ENCODE measurements at places on chromosomes 4 and X.

- DNase-seq: peak; percentile 95
Observed at GRCh38 chr4:7649741-7650531, 215.2 kb upstream of the PSAPL1 start.

DNA sequence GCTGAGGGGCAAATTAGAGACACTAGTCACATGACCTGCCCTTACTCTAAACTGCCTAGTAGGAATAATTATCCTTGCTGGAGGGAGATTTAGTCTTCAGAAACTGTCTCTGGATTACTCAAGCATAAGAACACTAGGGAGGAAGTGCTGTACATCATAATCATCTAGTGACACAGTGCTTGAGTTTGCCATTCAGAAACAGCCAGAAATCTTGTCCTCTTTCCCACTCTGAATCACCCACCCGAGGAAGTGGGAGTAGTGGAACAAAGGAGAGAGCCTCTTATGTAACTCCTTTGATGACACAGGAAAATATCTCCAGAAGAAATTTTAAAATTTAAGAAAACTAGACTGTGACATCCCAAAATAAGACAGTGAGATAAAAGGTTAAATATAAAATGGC is 69.3 kb upstream of the PCDH19 start:
- no peak for DNase-seq

- DNase-seq: peak; percentile 28
Observed at GRCh38 chrX:39850630-39851152, 247.1 kb downstream of the BCOR start.

DNA sequence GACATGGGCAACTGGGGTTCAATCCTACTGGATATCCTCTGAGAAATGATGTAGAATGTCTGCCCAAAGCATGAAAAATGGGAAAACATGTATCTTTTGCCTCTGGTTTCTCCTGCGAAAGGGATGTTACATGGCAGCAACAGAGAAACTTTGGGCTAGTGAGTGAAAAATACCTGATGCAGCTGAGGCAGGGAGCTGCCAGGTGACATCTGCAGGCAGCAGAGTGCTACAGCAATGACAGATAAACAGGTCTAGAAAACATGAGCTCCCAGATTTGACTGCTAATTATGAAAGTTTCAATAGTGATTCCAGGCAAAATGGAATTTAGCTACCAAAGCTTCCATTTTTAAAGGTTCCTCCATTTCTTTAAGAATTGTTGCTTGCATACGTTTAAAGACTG is 4.8 kb upstream of the CXCL1 start:
- DNase-seq: no peak

GRCh38 chrX:56284269-56284668 is 52.1 kb downstream of the KLF8 start:
- DNase-seq: no peak

GRCh38 chrX:20965270-20966044 is 408.8 kb upstream of the CNKSR2 start:
- DNase-seq: no peak

DNA sequence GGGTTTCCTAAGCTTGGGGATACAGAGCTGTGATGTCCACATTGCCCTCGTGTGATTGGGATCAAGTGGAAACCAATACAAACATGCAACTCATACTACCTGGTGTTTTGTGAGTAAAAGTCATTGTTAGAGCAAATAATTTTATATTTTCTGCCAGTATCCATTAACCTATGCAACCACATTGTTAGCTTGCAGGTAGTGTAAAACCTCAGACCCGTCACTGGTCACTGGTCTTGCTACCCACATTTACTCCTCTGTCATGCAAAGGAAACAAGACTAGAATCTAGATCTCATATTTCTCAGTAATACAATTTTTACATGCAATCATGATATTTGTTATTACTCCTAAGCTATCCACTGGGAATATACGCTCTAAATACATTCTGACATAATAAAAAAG is 324.3 kb upstream of the NDST4 start:
- DNase-seq: no peak

DNA sequence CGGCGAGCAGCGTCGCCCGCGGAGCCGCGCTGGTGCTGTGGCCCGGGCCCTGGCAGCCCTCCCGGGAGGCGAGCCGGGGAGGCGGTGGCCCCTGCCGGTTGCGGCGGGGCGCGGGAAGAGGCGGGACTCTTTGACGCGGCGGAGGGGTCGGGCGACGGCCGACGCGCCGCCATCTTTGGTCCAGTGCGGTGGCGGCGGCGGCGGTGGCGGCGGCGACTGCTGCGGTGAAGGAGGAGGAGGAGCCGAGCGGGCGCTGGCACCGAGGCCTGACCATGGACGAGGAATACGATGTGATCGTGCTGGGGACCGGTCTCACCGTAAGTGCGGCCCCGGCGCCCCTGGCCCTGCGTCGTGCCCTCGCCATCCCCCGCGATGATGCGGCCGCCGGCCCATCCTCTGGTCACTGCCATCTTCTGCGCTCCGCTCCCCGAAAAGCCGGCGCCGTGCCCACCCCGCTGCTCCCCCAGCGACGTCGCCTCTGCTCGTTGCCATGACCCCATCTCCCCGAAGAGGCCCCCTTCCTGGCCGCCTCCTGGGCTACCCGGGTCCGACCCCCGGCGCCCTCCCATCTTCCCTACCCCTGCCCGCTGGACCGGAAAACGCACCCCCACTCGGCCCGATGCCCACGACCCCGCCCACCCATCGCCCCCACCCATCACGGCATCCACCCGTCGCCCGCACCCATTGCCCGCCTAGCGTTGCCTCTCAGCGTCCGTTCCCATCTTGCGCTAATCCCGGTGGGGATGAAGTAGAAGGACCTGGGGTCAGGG is at the start of gene GDI1:
GDI1 (plus strand) TSS at position 172 of the 770 bp plus-strand sequence; CDS start at position 273, 101 bp downstream.
- DNase-seq: no peak

DNA sequence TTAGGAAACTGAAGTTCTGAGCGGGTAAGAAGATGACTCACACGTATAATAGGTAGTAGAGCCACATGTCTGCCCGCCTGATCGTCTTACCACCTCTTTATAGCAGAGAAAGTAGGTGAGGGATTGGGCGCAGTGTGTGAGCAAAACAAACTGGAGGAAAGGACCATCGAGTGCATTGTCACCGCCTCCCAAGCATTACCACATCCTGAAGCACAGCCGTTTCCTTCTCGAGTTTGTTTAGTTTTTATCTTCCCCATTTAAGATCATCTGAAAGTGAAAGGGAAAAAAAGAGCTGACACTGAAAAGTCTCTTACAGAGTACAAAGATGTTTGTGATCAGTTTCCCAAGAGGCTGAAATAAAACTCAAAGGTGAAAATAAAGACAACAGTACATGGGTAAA is 14.8 kb downstream of the PDK3 start:
- DNase-seq: no peak

DNA sequence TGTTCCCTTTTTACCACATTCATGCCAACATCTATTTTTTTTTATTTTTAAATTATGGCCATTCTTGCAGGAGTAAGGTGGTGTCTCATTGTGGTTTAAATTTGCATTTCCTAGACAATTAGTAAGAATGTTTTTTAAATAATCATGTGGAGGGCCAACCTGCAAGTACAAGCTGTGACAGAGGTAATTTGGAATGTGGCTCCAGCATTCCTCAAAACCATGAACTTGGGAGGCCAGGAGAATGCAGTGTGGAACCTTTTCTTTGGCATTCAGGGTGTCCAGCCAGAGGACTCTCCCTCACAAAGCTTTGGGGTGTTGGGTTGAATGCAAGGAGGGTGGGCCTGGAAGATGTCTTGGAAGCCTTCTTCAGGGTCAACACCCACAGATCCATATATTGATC is 7.3 kb upstream of the TMEM185A start:
- no peak for DNase-seq

DNA sequence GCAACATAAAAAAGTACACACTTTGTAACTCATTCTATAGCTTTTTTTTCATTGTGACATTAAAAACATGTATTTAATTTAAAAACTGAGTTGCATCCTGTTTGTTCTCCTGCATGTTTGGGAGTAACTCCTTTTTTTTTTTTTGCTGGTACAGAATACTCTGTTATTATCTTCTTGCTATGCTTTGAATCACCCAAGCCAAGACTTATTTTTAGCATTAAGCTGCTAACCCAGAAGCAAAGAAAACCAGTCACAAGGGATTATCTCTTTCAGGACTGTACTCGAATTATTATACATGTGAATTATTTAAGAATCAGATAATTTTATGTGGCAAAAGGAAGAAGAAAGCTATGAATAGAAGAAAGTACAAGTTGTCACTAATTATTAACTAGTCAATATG is 194.9 kb downstream of the ADAMTS3 start:
- DNase-seq: no peak

- no peak for DNase-seq
Observed at GRCh38 chrX:38948046-38948445, 146.8 kb downstream of the MID1IP1 start.

DNA sequence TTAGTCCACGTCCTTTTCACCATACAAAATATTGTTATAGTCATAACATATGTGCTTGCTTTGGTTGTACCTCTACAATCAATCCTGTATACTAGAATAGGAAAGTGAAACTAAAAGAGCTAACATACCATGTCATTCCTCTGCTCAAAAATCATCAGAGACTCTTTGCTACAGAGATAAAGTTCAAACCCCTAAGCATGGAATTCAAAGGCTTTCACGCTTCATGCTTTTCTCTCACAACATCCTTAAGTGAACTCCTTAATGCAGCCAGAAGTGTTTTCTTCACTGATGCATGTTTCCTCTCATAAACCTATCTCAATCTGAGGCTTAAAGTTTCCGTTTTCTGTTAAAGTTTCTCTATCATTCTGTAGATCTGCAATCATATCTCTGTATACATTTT is 744.6 kb upstream of the IGFBP7 start:
- DNase-seq: no peak

DNA sequence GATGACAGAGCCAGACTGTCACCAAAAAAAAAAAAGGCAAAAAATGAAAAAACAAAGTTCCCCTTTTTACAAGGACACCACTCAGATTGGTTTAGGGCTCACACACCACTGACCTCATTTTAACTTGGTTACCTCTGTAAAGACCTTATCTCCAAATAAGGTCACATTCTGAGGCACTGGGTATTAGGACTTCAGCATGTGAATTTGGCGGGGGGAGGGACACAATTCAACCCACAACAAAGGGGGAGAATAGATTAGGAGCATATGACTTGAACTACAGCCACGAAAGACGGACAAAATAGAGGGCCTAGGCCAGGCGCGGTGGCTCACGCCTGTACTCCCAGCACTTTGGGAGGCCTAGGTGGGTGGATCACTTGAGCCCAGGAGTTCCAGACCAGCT is 31.0 kb upstream of the ARAF start:
- DNase-seq: no peak

- DNase-seq: peak; percentile 30
Observed at GRCh38 chr4:78691334-78691754, 84.8 kb upstream of the BMP2K start.

DNA sequence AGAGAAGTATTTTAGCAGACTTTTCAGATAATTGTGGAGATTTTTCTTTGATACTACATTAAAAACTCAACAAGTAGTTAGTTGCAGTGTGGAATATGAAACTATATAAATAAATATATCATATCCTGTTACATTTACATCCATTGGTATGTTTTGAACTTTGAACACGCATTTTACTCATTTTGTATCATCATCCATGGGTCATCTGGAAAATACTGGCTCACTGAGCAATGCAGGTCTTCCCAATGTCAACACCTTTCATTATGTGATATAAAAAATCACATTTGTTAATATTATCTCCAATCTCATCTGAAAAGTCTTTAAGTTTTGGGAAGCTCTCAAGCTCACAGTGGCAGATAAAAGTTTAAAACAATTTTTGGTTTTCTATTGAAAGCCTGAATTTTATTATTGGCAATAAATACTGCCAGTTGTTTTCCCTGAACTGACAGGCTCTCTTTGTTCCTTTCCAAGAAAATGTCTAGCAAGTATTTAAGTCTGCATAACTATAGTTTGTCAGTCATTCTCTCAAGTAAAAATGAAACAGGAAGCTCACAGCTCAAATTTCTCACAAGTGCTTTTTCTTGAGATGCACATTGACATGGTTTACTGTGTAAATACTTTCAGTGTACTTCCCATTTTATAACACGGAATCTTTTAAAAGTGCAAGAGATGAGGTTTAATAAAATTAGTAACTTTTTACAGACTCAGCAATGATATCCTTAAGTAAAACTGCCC is 183.5 kb upstream of the GPC4 start:
- DNase-seq: no peak

DNA sequence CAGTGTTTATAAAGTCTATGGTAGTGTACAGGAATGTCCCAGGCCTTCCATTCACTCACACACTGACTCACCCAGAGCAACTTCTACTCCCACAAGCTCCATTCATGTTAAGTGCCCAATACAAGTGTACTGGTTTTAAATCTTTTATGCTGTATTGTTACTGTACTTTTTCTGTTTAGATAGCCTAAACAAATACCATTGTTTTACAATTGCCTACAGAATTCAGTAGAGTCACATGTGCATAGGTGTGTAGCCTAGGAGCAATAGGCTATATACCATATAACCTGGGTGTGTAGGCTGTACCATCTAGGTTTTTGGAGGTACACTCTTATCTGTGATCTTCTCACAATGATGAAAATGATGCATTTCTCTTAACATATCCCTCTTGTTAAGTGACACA is 126.7 kb downstream of the DGKK start:
- DNase-seq: no peak

- no peak for DNase-seq
Observed at GRCh38 chrX:115368876-115369275, 79.4 kb downstream of the LUZP4 start.

- DNase-seq: no peak
Observed at GRCh38 chrX:124690495-124690894, 344.1 kb downstream of the SH2D1A start.

DNA sequence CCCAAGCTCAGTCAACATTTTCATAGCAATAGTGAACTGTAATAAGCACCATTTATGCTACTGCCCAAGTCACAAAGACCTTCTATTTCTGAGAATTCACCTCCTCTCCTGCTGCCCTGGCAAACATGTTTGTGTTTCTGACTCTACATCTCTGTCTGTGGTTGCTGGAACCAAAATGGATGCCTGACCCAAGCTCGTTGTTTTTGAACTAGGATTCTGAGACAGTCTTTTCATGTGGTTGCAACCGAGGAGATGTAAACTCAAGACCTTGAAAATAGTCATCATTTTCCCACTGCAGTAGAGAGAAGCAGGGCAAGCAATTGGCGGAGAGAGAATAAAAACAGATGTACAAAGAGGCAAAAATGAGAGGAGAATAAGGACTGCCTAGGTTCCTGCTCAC is 160.2 kb downstream of the RAB28 start:
- no peak for DNase-seq

GRCh38 chrX:44506678-44507077 is 36.0 kb downstream of the FUNDC1 start:
- DNase-seq: no peak

DNA sequence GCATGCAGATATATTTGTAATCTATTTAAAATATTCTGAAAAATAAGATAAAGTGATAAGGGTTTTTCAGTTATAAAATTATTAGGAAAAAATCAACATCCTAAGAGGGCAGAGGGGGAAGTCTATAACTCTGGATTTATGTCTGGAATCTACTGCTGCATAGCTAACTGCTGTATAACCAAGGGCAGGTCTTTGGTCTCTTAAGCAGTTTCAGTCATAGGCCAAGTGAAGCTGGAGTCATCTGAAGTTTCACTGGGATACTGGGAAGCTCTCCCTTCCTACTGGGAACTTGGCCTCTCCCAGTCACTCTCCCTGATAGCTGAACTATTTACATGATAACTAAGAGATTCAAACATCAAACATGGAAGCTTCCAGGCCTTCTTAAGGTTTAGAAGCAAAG is 1409.9 kb upstream of the PCDH7 start:
- DNase-seq: peak; percentile 11

All from brain microvascular endothelial cell (primary cell).